ENCODE measurements at places on chromosomes 11 and 22.
A peak's percentile ranks its signal among the peaks of the same experiment; 100 is the strongest.

DNA sequence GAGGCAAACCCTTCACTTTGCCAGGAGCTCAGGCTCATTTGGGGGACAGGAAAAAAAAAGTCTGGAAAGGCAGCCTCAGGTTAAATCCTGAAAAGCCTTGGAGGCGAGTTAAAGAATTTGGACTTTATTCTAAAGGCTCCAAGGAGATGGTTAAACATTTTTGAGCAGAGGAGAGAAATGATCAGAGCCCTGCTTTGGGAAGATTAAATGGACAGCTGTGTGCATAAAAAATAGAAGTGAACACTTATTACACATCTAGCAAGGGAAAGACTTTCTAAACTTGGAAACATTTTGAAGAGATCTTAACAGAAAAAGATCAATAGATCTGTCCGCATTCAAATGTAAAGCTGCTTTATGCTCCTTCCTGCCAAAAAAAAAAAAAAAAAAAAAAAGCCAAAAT is 8.4 kb upstream of the RAB3IL1 start:
- no peak for DNase-seq

DNA sequence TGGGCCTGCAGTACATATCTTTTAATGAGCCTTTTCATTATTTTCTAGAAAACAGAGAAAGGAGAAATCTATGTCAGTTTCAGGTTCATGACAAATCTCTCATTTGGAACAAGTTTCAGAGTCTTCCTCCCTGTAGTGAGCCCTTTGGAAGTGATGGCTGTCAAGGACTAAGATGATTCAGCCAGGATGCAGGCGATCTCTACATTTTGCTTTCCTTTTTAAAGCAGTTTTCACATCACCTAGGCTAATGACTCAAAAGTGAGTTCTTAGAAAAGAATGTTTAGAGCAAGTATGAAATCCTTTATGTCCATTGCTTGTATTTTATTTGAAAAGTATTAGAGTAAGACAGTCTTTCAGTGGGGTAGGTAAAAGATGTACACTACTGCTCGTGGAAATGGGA is 130.1 kb downstream of the TRPC6 start:
- no peak for DNase-seq

DNA sequence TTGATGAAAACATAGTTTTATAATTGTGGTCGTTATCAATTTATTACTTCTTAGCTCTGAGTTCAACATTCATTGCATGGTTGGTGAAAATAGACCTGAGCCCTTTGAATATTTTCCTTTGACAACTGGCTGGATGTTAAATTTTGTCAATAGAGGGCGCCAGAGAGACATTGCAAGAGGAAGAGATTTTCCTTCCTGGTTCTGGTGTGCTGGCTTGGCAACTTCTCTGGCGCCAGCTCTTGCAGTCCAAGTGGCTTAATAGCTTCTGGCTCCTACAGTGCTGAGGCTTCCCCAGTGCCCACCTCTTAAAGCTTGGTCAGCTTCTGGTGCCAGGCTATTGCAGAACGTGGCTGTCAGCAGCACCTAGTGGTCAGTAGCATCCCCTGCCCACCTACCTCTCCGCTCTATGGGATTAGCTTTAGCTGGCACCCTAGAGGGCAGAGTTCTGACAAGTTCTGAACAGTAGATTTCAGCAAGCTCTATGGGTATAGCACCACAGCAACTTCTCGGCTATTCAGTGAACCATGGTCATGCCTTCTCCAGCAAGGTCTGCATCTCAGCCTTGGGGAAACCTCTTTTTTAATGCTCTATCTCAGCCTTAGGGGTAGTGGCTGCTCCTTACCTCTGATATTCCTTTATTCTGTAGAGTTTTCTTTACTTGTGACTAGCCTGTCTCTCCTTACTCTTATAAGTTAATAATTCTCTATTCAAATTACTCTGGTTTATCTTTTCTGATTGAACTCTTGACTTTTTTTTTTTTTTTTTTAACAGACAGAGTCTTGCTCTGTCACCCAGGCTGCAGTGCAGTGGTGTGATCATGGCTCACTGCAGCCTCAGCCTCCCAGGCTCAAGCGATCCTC is 59.4 kb downstream of the ACER3 start:
- peak; percentile 70 for DNase-seq

GRCh38 chr11:79762279-79762921 is 321.6 kb upstream of the TENM4 start:
- DNase-seq = no peak

DNA sequence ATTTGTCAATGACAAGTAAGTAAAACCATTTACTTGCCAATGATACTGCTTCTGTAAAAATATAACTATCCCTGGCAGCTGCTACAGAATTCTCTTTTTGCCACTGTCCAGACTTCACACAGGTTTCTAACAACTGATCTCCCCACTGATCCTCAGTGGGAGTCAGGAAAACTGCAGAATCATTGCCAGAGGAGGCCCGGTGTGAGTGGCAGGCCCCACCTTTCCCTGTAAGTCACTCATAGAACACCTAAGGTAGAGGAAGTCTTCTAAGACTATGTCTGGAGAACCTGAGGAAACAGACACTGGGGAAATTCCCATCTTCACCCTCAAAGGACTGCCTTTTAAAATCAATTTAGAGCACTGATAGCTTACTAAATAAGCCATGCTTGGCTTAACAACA is 66.3 kb downstream of the ZC3H12C start:
- DNase-seq = no peak

DNA sequence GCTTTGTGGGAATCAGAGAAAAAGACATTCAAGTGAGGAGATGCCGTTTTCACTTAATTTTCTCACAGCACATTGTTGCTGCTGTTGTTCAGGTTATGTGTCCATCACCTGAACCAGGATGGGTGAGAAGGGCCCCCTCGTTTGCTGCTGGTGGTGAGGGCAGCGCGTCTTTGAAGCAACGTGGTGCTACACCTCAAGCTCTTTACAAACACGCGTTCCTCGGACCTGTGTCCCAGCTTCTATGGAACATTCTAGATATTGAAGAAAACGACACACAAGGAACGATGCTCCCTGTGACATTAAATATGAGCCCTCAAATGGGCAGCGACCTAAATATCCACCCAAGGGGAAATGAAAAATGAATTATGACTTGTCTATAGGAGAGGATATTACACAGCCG is 418.6 kb downstream of the MN1 start:
- DNase-seq = no peak

- DNase-seq = no peak
These were observed 163.0 kb downstream of the GRIK4 start for GRCh38 chr11:120674542-120674941.

GRCh38 chr11:63961608-63962412 is 12.6 kb upstream of the COX8A start:
- no peak for DNase-seq

GRCh38 chr11:77055101-77055561 is 11.6 kb upstream of the CAPN5 start:
- DNase-seq = no peak

DNA sequence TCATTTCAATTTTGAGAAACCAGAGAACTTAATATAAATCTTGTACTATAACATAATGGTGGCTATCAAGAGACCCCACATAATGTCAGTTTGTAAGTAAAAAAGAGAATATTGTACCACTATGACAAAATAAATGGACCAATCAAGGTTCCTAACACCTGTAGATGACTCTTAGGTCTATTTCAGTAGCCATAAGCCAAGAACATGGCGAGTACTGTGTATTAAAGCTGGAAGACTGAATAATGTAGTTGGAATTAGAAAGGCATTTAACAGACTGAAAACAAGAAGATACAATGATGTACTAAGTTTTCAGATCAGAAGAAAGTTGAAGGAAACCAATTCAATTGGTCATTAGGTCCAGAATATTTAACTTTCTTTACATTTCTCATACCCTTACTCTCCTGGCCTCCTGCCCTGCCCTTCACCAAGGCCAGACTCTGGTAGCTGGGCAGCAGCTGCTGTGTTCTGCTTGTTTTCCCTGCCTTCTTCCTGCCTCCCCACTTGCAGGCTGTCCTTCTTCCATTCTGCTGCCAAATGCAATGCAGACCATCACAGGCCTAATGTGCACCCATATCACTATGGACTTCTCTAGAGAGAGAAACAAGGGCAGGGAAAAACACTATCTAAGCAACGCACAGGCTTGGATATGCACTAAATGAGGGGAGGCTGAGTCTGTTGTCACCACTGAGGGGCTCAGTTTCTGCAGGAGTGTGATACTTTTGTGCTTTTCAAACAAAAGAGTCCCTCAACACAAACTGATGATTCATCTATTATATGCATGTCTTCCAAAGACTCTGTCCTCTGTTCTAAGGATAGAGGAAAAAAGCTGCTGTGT is 60.1 kb downstream of the RAB30 start:
- DNase-seq = no peak

GRCh38 chr11:117946842-117947526 is 17.8 kb upstream of the TMPRSS13 start:
- DNase-seq = peak; percentile 91

- DNase-seq = no peak
These were observed 86.2 kb upstream of the OR9Q1 start for GRCh38 chr11:57937431-57937830.

- DNase-seq = no peak
These were observed 847 bp downstream of the ME3 start for GRCh38 chr11:86671531-86672006.
